ENCODE measurements at places on chromosomes 11 and 22.
A peak's percentile ranks its signal among the peaks of the same experiment; 100 is the strongest.

DNA sequence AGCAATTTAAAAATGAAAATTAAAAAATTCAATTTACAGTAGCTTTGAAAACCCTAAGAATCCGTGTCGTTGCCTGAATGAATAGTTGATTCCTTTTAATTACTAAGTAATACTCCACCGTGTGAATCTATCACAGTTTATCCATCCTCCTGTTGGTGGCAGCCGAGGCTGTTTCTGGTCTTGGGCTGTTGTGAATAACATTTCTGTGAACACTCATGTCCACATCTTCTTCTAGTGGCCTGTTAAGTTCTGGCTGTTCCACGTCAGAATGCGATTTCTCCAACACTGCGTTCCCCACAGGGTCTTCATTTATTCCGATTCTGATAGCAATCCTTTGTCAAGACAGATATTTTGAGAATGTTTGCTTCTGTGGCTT, 223.0 kb downstream of the TBC1D22A start:
- DNase-seq: no peak

- no peak for DNase-seq
Observed at GRCh38 chr22:30335236-30335635, 8.5 kb upstream of the TBC1D10A start.

- DNase-seq: peak; percentile 61
Observed at GRCh38 chr11:117809236-117810055, 12.4 kb upstream of the DSCAML1 start.

GRCh38 chr11:77126156-77126775, 1.8 kb upstream of the MYO7A start:
- DNase-seq: no peak

DNA sequence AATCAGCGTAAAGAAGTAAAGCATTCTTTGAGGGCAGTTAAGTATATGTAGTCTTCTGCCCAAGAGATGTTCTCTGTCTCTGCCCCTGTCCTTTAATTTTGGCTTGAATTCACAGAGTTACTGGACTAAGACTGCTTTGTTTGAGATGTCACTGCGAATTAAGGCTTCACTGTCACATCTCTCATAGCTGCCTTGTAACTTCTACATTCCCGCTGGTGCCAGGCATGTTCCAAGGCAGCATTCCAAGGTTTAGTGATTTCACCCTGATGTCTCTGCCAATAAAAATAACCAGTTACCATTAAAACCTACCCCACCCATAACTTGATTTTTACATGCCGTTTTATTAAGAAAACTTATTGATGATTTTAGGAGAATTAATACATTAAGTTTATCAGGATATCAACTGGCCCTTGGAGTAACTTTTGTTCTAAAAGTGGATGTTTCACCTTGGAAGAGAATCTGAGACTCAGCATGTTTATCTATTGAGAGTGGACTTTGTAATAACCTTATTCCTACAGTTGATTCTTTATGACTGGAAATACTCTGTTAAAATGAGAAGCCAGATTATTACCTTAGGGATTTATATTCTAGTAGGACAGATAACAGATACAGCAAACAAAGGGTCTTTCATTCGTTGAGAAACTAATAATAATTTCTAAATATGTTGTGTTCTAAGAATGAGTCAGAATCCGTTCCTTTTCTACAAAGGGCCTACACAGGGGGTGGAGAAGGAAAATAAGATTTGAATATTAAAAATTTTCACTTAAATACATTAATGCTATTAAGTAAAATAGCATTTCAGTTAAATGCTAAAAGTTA, 110.2 kb downstream of the UVRAG start:
- no peak for DNase-seq

DNA sequence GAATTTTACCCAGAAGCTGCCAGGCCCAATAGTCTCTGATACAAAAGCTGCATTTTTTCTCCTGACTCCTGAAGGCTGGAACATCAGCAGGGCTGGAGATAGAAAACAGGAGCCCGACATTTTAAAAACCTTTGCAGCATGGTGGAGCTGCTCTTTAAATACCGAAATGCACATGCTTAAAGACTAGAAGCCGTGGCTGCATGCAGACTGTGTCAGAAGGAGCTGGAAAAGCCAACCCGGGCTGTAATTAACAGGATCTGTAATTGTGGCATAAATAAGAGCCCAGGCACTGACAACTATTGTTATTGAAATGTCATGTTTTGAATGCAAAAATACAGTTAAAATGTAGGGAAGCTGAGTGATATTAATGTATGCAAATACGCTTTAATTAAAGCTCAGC, 304.9 kb upstream of the PLET1 start:
- DNase-seq: no peak

DNA sequence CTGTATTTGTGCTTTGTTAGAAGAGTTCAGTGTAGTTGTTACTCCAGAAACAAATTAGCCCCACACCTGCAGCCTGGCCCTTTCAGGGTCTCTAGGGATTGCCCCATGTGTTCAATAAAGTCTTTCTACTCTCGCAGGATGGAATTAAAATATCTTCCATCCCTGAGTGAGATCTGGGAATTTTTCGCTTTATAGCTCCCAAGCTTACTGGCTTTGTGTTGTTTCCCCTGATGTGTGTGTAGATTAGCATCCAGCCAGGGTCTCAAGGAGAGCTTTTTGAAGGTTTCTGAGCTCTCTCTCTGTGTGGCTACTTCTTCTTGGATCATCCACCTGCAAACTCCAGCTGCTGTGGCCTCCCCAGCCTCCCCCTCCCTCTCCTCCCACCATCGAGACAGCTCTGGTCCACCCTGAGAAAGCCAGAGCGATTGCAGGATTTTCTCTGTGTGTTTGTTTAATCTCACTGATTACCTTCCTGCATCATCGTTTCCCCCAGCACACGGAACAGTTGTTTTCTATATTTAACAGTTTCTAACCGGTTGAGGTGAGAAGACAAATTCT, 553.5 kb downstream of the TBC1D22A start:
- DNase-seq: no peak

GRCh38 chr11:119030029-119030328, 698 bp downstream of the SLC37A4 start:
- peak; percentile 4 for DNase-seq

GRCh38 chr11:7516475-7516874, 2.7 kb downstream of the PPFIBP2 start:
- DNase-seq: peak; percentile 66

- DNase-seq: no peak
Observed at GRCh38 chr11:27255447-27255828, 107.6 kb downstream of the CCDC34 start.

DNA sequence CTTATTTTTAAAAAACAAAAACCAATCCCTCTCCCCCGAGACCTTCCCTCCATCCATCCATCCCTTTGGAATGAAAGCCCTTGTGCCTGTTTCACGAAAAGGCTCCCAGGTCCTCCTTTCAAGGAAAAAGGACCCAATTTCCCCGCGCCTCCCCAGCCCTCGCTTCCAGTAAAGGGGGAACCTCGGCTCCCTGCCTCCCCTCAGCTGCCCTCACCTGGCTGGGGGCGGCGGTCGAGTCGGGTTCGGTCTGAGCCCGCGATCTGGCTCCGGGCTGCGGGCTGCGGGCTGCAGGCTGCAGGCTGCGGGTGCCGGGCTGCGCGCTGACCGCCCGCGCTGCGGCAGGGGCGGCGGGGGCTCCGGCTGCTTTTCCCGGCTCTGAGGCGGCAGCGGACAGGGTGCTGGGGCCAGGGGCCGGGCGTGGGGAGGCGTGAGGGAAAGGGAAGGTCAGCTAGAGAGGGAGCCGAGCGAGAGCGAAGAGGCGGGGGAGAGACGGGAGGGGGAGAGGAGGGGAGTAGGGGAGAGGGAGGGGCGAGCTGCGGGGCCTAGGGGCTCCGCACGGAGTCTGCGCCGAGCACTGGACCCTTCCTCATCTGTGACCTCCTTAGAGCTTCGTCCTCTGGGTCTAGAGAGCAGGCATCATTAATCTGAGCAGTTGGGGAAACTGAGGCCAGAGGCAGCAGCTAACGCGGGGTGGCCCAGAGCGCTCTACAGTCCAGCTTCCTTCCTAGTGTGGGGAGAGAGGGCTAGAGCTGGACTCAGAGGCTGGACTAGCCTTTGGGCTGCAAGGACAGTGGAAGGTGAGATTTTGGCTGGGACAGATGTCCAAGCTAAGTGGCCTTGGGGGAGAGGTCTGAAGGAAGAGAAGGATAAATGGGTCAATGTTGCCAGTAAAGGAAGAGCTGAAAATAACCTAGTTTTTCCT, at the start of gene C1QTNF4:
Gene C1QTNF4 (minus strand): TSS at position 478 of the 922 bp plus-strand sequence. CDS start 3,601 bp downstream, outside the sequence.
- DNase-seq: no peak

DNA sequence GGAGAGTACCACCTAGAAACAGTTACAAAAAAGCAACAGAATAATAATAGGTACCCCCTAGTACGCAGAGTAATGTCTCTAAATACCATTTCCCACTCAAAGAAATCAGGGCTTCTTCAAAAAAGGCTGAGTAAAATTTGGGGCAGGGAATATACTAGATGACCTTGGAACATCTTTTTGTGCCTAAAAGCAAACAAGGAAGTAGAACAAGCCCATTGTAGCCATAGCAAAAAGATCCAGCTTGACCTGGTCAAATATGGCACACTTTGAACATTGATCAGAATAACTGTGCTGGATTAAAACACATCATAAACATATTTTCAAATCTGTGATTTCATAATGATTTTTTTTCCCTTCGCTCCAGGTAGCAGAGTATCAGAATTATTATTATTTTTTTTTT, 91.5 kb downstream of the YAP1 start:
- no peak for DNase-seq

- no peak for DNase-seq
Observed at GRCh38 chr11:16367252-16367651, 10.9 kb upstream of the SOX6 start.

GRCh38 chr22:27452922-27453321, 348.6 kb downstream of the MN1 start:
- no peak for DNase-seq

GRCh38 chr11:12552692-12553091, 121.5 kb upstream of the TEAD1 start:
- DNase-seq: no peak

DNA sequence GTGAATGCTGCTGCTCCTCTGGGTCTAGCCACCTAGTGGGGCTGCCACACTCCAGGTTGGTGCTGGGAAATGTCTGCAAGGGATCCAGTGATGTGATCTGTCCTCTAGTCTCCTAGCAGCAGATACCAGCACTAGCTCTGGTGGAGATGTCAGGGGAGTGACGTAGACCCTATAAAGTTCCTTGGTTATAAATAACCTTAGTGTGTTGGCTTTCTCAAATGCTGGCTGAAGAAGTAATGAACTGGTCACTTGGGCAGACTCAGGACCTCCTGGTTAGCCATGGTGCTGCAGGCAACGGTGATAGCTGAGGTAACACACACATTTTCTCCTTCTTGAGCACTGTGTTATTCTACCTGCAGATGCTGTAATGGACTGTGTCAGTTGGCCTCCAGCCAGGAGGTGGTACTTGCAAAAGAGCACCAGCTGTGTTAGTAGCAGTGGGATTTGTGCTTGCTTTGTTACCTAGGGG, 35.5 kb downstream of the BBOX1 start:
- DNase-seq: no peak

GRCh38 chr11:125262194-125262829, 97.8 kb downstream of the PKNOX2 start:
- DNase-seq: no peak

DNA sequence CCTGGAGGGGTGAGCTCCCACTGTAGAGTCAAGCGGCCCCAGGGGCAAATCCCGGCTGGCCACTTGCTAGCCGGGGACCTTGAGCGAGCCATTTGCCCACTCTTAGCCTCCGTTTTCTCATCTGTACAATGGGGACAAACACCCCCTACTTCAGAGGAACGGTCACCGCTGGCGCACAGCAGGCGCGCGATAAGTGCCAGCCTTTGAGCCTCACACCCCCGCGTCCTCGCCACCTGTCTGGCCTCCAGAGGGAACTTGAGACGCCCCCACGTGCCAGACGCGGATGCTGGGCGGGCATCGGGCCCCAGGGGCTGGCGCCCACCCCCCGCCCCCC, 72.6 kb upstream of the TCF20 start:
- no peak for DNase-seq

- DNase-seq: no peak
Observed at GRCh38 chr11:103923451-103923931, 112.9 kb upstream of the DDI1 start.

DNA sequence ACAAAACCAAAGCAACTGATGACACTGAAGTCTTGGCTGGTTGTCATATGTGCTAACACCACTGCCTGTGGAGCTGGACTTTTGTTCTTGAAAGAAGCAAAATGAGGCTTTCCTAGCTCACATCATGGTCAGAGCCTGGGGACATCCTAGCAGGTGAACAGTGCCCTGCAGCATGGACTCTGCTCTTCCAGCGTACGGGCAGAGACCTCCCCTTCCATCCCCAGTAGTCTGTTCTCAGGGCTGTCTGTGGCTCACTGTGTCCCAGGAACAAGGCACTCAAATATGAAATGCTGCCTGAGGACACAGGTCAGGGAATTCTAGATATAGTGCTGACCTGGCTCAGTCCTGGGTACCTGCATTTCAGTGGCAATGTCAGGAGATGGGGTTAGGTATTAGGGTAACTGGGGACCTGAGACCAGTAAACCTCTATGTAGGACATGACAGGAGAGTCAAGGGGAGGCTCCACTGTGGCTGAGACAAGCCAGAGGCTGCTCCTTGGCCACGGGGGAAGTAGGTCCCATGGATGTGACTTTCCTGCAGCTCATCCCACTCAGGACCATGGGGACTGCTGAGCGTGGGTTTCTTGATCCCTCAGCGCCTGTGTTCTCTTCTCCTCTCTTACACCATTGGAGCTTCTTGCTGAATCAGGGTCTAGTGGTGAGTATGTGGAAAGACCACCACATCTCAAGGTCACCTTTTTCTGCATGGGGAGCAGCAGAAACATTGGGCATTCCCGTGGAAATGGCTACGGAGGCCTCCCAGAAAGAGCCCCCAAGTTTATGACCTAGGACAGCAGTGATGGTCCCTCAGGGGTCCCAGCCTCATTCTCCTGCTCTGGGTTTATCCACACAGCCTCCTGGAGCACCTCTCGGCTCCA, 80.1 kb downstream of the ZNF280B start:
- no peak for DNase-seq

DNA sequence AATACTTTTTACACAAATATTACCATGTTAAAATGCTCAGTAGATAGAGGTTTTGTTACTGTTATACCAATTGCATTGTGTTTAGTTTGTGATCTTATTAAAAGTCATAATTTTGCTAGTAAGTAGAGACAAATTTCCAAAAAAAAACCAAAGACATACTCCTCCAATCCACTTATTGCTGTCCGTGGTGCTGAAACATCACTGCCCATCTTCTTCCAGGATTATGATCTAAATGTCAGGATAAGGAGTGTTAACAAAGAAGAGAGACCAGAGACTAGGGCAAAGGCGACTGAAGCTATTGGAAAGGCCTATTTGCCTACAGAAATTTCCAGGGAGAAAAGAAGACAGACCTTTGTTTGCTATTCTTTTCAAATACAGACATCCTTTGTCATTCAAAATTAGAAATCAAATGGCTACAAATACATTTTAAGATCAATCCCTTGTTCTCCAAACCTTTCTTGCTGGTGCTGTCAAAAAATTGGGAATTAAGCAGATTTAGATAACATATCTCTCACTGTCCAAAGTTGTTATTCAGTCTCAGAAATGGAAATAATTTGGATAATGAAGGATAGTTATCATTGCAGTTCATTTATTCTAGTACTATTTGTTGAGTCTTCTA, 199.7 kb downstream of the C11orf91 start:
- no peak for DNase-seq

DNA sequence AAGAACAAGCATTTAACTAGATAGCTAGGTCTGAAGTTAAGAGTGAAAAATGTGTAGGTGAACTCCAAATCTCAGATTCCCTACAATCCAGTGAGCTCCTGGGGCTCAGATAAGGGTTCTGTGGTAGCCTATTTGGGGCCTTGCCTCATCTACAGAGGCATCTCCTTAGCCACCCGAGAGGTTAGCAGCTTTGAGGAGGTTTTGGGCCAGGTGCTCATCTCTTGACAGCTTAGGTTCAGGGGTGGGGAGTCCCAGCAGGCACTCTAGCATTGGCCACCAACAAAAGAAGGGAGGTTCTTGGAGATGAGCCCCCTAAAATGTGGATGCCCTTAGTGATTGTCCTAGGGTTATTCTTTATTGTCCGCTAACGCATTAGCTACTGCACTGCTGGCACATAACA, 184.4 kb upstream of the B3GAT1 start:
- DNase-seq: no peak
